ENCODE measurements at places on chromosomes 5 and 9.

DNA sequence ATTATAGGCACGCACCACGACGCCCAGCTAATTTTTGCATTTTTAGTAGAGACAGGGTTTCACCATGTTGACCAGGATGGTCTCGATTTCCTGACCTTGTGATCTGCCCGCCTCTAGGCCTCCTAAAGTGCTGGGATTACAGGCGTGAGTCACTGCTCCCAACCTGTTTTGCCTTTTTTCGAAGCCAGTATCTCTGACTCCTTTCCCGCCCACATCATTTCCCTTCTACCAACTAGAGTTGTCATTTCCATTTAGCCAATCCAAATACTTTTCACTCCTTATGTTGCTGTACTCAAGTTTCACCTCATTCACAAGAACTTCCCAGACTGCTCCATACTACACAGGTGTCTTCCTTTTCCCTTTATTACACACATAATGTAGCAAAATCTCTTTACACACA lies 502.6 kb upstream of the CDH6 start:
- no peak for DNase-seq

DNA sequence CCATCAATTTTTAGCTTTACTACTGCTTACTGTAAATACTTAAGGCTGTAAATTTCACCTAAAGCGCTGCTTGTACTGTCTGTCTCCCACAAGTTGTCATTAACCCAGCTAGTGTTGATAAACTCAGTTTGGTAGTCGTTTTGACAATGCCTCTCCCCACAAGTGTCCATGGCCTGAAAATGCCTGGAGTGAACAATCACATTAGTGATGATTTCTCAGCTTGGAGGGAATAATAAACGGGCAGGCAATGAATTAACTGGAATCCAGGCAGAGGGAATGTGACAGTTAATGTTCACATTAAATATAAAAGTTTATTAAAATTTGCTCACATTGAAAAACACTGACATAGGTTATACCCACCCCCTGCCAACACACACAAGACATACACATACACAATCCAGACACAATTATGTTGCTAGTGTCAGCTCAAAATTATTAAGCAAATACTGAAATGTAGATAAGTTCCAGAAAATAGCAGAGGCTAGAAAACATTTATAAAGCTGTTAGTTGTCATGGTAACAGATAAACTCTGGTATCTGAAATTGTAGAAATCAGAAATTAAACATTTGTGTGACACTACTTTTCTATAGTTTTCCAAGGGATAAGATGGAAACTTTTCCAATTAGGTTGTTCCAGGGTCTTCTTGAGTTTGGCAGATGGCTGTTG lies 341.9 kb downstream of the DIRAS2 start:
- DNase-seq = no peak

GRCh38 chr5:42655982-42656650 lies 100.5 kb upstream of the CCDC152 start:
- no peak for DNase-seq

DNA sequence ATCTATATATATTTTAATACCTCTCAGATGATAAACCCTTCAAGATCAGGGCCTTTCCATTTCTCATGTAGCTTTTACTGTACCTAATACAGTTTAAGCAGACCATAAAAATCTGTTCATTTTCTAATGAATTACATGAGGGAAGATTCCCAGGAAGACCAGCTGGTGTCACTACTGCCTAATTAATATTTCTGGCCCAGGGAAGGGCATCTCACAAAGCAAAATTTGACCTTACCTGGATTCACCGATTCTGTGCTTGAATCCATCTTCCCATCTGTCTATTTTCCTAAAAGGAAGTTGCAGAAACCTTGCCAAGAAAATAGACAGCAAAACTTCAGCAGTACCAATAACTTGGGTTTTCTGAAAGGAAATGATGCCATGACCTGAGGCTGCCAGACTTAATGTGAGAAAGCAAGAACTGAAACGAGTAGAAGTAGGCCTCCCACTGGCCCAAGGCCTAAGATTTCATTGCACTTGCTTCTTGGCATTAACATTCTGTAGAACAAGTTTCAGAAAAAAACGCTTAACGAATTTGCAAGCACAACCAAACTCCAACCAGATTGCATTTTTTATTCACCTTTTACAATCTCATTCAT lies 83.0 kb upstream of the GLIS3 start:
- DNase-seq = no peak

DNA sequence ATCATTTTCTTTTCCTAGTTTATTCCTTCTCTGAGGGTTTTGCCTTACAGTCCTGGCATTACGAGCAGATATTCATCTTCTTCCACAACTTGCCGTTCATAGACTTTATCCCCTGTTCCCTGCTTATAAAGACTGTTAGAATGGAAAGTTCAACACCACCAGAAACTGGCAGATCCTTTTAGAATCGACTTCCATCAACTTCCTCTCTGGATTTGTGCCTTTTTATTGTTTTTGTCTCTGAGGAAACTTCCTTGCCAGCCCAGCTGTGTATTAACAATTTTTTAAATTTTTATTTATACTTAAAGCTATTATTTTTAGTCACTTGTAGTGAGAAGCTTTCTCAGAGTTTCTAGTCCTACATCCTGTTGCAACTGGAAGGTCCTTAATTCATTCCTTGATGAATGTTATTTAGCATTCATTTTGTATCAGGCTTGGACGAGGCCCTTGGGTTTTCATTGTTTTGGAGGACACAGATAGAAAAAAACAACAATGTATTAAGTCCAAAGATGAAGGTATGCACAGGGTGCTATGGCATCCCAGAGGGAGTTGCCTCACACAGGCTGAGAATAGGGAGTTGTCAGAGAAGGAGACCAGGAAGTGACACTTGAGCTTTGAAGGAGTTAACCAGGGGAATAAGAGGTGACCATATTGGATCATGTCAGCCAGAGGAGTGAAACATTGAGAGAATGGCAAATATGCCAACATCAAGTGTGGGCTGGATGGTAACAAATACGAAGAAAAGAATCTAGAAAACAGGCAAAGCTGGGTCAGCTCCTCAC lies 81.3 kb downstream of the ADAMTSL1 start:
- no peak for DNase-seq

DNA sequence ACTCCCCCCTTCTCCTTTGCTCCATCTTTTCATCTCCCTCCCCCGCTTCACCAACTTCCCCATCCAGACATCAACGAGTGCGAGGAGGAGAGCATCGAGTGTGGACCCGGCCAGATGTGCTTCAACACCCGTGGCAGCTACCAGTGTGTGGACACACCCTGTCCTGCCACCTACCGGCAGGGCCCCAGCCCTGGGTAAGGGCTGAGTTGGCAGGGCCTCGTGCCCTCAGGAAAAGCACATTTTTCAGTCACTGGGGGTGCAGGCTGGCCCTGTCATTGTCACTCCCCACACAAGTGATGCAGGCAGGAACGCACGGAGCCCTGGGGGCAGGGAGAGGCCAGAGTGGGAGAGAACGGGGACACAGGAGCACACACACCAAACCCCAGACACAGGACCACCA lies 12.4 kb upstream of the ASS1 start:
- no peak for DNase-seq

GRCh38 chr5:41459557-41459956 lies 50.8 kb downstream of the PLCXD3 start:
- DNase-seq = no peak

DNA sequence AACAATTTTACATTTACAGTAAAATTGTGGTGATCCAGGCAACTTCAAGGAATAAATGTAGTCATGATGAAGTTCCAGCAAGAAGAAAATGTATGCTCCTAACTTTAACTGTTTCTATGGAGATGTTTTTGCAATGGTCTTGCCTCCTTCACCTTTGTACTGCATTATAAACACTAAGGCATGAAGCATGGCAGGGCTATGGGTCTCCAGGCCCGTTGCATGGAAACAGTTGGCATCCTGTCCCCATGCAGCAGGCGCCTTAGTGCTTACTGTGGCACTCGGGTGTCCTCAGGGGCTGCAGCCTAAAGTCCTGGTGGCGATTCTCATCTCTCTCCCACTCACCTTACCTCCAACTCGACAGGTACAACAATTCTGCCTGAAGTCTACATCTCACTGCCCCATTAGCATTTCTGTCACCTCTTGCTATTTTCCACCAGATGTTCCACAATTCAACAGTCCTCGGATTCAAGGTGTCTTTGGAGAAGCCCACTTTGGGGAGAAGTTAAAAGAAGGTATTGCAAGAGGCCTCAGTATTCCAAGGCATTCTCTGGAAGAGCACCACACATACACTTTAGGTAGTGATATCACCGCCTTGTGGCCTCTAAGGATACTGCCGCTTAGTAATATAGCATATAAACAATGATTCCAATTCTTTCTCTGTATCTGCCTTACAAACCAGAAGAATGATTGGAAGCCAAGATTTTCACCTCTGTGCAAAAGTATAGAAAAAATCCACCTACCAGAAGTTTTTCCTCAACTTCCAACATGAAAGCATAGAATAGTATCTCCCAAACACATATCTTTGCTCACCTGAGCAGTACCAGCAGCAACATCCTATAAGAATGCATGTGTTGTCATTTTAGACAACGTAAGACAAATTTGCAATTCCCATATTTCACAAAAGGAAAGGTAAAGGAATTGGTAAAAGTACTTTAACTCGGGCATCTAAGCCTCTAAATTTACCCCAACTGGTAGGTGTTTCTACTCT lies 5.1 kb downstream of the LIFR start:
- no peak for DNase-seq

Data from effector memory CD4-positive, alpha-beta T cell (primary cell).